ENCODE measurements at places on chromosomes 12 and 14. TPM values are rescaled to one million over a fixed set of nuclear protein-coding genes. Genes with fewer than 3 reads are reported as not detected.

DDX51 gene
- 8.9 TPM for total RNA-seq

PMCH gene
- total RNA-seq, result not detected

KCNC2 gene
- not detected for total RNA-seq

KLHL33 gene
- total RNA-seq, result not detected

CRACR2A gene
- 1.1 TPM for total RNA-seq

OAS1 gene
- total RNA-seq, result not detected

NRXN3 gene
- 6.5 TPM for total RNA-seq

- no peaks in the 10 kb centered on the region for H3K36me3 ChIP-seq
- DNase-seq, result no peak
- H3K27ac ChIP-seq, result no peak overlapping the region
- 0 out of 2 replicates have a peak, but pooled peaks cover 2% of the 10 kb centered on the region for H3K27me3 ChIP-seq
Observed at GRCh38 chr12:13744561-13744960, 236.8 kb downstream of the GRIN2B start.

DNA sequence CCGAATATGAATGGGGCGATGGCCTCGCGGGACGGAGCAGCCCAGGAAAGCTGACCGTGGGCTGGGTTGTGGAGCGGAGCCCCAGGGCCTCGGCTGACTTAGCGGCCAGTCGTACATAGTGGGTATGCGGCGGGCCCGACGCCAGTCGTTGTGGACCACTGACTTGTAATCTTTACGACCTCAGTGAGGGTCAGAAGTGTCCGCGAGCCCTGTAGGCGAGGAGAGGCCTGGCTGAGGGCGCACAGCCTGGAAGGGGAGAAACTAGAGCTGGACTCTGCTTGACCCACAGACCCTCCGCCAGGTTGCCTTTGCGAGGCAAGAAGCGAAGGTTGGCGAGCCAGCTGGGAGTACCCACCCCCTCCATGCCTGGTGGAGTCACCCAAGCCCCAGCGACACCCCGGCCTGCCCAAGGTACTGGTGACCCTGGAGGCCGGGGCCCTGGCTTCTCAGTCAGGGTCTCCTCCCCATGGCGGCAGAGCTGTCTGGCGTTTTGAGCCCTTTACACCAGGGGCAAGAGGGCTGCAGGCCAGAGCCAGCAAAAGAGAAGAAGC, 15.6 kb upstream of the DYNC1H1 start:
- H3K27ac ChIP-seq, result peak overlapping the region; percentile 70
- no peaks in the 10 kb centered on the region for H3K36me3 ChIP-seq
- no peaks in the 10 kb centered on the region for H3K27me3 ChIP-seq

DNA sequence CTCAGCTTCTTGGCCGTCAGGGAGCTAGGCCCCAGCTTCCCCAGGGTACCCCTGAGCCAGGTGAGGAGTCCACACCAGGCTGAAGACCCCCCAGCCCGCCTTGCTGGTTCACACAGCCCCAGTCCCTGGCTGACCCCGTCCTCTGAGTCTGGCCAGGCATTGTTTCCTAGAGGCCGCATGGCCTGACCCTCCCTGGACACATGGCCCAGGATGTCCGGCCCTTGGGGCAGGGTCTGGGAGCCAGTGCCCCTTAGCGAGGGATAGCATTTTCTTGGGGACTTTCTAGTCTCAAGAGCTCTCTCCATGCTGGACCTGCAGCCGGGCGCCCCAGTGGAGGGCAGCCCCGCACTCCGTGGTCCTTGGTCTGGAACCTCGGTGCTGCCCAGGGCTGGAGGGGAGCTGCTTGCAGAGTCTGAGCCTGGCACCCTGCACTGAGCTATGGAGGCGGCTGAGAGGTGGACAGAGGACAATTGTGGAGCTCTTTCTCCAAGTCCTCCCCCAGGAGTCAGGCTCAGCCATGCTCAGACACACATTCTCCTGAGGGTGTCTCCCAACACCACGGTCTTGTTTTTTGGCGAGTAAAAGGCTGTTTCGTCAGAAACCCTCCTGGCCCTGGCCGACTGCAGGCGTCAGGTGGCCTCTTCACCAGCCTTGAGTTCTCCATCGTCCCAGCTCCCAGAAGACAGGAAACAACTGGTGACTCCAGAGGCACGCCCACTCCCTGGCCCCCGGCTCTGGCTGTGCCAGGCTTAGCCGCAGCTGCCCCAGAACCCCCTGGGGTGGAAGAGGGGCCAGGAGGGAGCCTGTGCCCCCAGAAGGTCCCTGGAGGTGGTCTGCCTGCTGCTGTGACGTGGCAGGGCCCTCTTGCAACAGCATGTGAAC, 17.6 kb upstream of the CRIP2 start:
- H3K27me3 ChIP-seq, result no peaks in the 10 kb centered on the region
- no peak overlapping the region for H3K4me3 ChIP-seq
- no peak overlapping the region for H3K27ac ChIP-seq
- no peaks in the 10 kb centered on the region for H3K4me1 ChIP-seq
- H3K36me3 ChIP-seq, result peaks cover 33% of the 10 kb centered on the region

GRCh38 chr14:72726444-72726843, 167.5 kb downstream of the DPF3 start:
- H3K4me1 ChIP-seq, result peaks cover 16% of the 10 kb centered on the region
- H3K4me3 ChIP-seq, result no peak overlapping the region
- peak overlapping the region; percentile 38 for H3K27ac ChIP-seq

DNA sequence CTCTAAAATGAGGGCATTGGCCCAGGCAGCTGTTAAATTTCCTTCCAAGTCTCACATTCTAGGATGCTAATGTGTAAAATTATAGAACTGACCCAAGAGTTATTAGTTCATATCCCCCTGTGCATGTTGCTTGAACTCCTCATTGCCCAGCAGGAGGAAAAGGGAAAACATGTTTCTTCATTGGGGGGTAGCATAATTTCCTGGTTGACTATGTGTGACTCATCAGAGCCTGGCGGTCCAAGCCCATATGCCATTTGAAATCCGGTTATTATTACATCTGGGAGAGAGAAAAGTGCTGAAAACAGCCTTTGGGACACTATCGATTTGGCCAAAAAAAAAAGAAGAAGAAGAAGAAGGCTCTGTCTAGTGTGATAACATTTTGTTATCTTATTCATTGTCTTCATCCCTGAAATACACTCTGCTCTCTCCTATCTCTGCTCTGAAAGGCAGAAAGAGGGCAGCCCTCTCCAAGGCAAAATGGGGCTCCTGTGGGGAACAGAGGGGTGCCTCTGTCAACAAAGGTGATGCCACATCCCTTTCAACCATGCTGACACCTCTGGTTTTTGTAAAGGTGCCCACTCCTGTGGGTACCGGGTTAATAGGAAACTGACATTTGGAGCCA, 114.2 kb downstream of the DAD1 start:
- H3K27ac ChIP-seq, result peak overlapping the region; percentile 45
- no peaks in the 10 kb centered on the region for H3K27me3 ChIP-seq
- no peaks in the 10 kb centered on the region for H3K36me3 ChIP-seq

GRCh38 chr14:50085570-50086320, 30.6 kb downstream of the VCPKMT start:
- DNase-seq, result peak; percentile 17
- no peaks in the 10 kb centered on the region for H3K36me3 ChIP-seq
- H3K27me3 ChIP-seq, result no peaks in the 10 kb centered on the region
- no peak overlapping the region for H3K4me3 ChIP-seq
- H3K27ac ChIP-seq, result no peak overlapping the region
- H3K4me1 ChIP-seq, result peaks cover 6% of the 10 kb centered on the region

GRCh38 chr12:45557016-45557415, 172.5 kb upstream of the ARID2 start:
- H3K27ac ChIP-seq, result no peak overlapping the region
- DNase-seq, result no peak
- no peak overlapping the region for H3K4me3 ChIP-seq
- H3K36me3 ChIP-seq, result no peaks in the 10 kb centered on the region
- no peaks in the 10 kb centered on the region for H3K4me1 ChIP-seq

DNA sequence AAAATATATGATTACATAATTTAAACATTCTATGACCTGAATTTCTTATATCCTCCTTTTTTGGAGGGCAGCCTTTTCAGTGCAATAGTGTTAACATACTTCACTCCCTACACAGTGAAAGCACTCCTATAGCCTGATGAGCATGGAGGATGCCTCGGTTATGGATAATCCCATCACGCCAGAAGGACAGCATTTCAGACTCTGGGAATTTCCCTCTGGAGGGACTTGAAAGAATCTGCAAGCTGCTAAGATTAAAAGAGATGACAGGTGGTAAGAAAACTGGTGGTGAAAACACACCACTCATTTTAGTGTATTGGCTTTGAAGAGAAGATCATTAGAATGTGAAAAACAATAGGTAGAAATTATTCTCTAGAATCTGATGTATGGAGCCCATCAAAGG, 99.3 kb upstream of the LMNTD1 start:
- no peaks in the 10 kb centered on the region for H3K27me3 ChIP-seq
- H3K36me3 ChIP-seq, result no peaks in the 10 kb centered on the region
- no peak overlapping the region for H3K4me3 ChIP-seq
- H3K27ac ChIP-seq, result no peak overlapping the region

- no peak overlapping the region for H3K27ac ChIP-seq
- H3K4me3 ChIP-seq, result no peak overlapping the region
- no peaks in the 10 kb centered on the region for H3K27me3 ChIP-seq
- peaks cover 21% of the 10 kb centered on the region for H3K4me1 ChIP-seq
- H3K36me3 ChIP-seq, result no peaks in the 10 kb centered on the region
- no peak for DNase-seq
Observed at GRCh38 chr12:98744680-98745079, 99.6 kb downstream of the APAF1 start.

GRCh38 chr14:60339571-60339970, 90.5 kb downstream of the PPM1A start:
- no peak for DNase-seq
- H3K27ac ChIP-seq, result no peak overlapping the region
- H3K4me3 ChIP-seq, result no peak overlapping the region
- H3K4me1 ChIP-seq, result no peaks in the 10 kb centered on the region

GRCh38 chr14:106058342-106058741, 532.0 kb downstream of the TMEM121 start:
- H3K36me3 ChIP-seq, result no peaks in the 10 kb centered on the region
- H3K27ac ChIP-seq, result no peak overlapping the region
- no peaks in the 10 kb centered on the region for H3K27me3 ChIP-seq
- no peaks in the 10 kb centered on the region for H3K4me1 ChIP-seq
- DNase-seq, result no peak
- no peak overlapping the region for H3K4me3 ChIP-seq

- H3K27me3 ChIP-seq, result no peaks in the 10 kb centered on the region
- H3K4me1 ChIP-seq, result no peaks in the 10 kb centered on the region
- no peak for DNase-seq
- no peak overlapping the region for H3K4me3 ChIP-seq
Observed at GRCh38 chr14:29649170-29649569, 278.5 kb downstream of the PRKD1 start.

DNA sequence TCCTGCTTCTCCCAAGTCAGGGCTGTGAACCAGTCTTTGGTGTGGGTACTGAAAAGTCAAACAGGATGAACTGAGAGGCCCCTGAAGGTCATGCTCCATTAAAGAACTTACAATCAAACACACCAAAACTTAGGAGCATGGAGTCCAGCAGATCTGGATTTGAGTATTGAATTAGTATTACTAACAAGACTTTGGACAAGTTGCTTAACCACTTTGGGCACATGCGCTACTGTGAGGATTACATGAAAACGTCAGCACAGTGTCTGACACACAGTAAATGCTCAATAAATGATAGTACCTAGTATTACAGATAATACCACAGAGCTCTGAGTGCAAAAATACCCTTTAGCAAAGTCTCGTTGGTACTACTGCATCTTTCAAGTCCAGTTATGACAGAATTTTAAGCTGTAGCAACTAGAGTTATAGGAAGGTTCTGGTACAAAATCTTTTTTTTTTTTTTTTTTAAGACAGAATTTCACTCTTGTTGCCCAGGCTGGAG, 23.2 kb downstream of the TIMELESS start:
- no peak for DNase-seq
- H3K27me3 ChIP-seq, result no peaks in the 10 kb centered on the region
- H3K27ac ChIP-seq, result no peak overlapping the region
- H3K4me3 ChIP-seq, result no peak overlapping the region

GRCh38 chr14:65044596-65044959, 57.7 kb downstream of the MAX start:
- H3K4me1 ChIP-seq, result no peaks in the 10 kb centered on the region
- no peaks in the 10 kb centered on the region for H3K27me3 ChIP-seq
- H3K27ac ChIP-seq, result no peak overlapping the region
- peaks cover 15% of the 10 kb centered on the region for H3K36me3 ChIP-seq
- no peak for DNase-seq
- H3K4me3 ChIP-seq, result no peak overlapping the region

- no peaks in the 10 kb centered on the region for H3K27me3 ChIP-seq
- H3K36me3 ChIP-seq, result no peaks in the 10 kb centered on the region
Observed at GRCh38 chr12:84874125-84874824, 38.3 kb downstream of the SLC6A15 start.

DNA sequence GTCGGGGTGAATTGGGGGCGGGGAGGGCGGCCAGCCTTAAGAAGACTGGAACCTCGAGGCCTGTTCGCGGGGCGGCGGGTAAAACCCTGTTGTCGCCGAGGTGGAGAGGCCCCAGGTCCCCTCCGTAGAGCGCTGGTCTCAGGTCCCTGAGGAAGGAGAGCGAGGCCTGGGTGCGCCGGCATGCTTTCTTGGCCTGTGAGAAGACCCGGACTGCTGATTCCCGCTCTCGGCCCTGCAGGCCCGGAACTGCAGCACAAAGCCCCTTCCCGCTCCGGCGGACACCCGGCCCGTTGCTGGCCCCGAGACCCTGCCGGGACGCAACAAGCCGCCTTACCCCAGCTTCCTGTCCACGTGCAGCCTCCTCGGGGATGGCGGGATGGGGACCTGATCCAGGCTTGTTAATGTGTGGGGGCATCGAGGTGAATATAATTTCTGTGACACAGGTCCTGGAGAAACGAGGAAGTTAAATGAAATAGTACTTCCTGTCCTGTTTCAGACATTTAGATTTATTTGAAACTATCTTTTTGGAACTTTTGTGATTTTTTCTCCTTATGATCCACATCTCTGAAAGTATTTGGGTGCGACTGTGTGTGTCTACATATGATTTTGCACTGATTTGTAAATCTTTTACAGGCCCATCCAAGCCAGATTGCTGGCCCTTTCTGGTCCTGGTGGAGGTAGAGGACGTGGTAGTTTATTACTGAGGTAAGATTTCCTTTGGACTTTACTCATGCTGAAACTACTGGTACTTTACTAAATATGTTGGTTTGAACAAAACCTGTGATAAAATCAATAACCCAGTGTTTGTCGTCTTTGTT, 600 bp downstream of the PNN start:
- H3K4me3 ChIP-seq, result peak overlapping the region; percentile 76
- peaks cover 55% of the 10 kb centered on the region for H3K36me3 ChIP-seq
- no peaks in the 10 kb centered on the region for H3K27me3 ChIP-seq
- H3K27ac ChIP-seq, result peak overlapping the region; percentile 85
- DNase-seq, result peak; percentile 52

DNA sequence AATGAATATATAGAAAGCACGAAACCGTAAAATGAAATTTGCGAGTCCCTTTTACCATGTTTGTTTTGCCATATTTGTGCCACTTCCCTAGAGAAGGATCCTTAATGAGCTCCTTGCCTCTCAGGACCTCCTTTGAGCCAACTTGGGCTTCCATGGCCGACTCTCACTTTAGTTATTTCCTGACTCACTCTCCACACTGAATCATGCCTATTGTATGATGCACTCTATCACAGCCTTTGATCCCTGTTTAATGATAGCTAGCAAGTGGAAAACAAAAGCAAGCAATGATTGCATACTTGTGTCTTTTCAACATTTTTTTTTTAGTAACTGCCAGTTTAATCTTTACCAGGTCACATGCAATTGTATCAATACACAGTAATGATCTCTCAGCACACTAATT, 153.2 kb downstream of the CCER1 start:
- H3K27ac ChIP-seq, result no peak overlapping the region
- DNase-seq, result no peak
- no peak overlapping the region for H3K4me3 ChIP-seq
- no peaks in the 10 kb centered on the region for H3K36me3 ChIP-seq
- no peaks in the 10 kb centered on the region for H3K27me3 ChIP-seq
- H3K4me1 ChIP-seq, result no peaks in the 10 kb centered on the region
